Foreskin fibroblast (primary cell): ENCODE measurements at places on chromosomes 1 and 21.

DNA sequence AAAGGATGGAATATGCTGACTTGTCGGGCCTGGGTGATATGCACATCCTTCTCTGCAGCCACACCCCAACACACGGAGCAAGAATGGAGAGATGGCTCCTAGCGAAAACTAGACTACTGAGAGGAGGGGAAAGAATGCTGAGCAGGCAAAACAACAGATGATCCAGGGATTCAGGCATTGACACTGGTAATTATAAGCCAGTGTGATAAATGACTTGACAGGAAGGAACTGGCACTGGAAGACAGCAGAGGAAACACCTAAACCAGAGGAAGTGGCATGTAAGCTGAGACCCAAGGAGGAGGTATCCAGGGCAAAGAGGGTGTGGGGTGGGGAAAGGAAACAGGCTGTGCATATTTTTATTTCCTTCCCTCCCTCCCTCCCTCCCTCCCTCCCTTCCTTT, 31.7 kb upstream of the KHDRBS1 start:
- no peak for DNase-seq

DNA sequence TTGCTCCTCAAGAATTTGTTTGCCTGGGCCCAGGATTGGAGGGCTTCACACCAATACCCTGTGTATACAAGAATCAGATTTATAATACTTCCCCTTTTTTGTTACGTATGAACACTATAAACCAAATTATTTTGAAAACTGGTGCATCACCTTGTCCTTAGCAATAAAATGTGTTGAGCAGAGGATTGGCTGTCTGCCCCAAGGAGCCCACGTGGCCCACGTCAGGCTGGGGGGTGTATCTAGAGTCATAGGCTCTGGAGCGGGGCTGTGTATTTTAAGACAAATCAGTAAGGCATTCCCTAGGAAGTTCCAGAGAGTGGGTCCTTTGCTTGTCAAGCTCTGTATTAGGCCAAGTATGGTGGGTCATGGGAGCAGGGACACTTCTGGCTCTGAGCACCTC, 2.0 kb upstream of the ST3GAL3 start:
- no peak for DNase-seq

DNA sequence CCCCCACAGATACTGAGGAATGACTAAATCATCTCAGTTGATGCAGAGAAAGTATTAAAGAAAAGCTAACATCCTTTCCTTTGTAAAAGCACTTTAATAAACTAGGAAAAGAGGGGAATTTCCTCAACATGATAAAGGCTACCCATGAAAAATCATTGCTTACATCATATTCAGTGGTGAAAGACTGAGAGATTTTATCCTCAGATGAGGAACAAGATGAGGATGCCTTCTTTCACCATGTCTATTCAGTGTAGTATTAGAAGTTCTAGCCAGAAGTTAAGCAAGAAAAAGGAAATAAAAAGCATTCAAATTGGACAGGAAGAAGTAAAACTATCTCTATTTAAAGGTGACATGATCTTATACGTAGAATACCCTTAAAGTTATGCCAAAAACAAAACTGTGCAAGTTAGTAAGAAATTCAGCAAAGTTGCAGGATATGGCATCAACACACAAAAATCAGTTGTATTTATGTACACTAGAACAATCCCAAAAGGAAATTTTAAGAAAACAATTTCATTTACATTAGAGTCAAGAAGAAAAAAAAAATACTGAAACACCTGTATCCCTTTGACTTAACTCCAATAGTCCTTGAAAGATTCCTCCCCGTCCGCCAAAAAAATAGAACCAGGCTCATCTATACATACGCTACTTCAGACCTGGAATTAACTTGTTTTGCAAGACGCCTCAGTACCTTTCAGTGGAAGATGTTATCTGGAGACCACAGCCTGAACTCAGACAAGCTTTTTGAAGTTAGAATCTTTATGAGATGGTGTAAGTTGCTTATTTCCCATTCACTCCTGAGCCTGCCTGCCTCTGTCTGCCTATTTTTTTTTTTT, 17.5 kb downstream of the ZMYM4 start:
- DNase-seq = no peak

DNA sequence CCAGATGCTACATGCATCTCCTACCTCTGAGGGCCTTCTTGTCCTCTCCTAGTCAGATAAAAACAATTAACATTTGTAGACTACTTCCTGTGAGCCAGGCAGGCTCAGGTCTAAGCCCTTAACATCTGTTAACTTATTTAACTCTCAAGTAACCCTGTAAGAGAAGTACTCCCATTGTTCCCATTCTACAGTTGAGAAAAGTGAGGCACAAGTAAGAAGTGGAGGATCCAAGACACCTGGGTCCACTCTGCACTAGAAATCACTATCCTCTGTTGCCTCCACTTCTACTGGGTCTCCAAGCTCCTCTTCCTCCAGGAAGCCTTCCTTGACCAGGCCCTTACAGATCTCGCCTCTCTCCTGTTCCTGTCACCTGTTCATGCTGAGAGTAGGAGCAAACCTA, 9.7 kb downstream of the C1orf216 start:
- no peak for DNase-seq

GRCh38 chr1:117803318-117803717, 126.1 kb downstream of the GDAP2 start:
- DNase-seq = peak; percentile 71

- DNase-seq = no peak
Observed at GRCh38 chr1:208233978-208234377, 10.2 kb downstream of the PLXNA2 start.

- DNase-seq = no peak
Observed at GRCh38 chr1:208534599-208534897, 290.4 kb upstream of the PLXNA2 start.
